HT-29 (cell line): ENCODE measurements at places on chromosomes 1 and 21. TPM values are rescaled to one million over a fixed set of nuclear protein-coding genes. Genes with fewer than 3 reads are reported as not detected.

Gene HUNK
- total RNA-seq, result not detected in 2 replicates

GRCh38 chr1:6962478-6962995 is 177.3 kb downstream of the CAMTA1 start:
- no peak for DNase-seq

- no peak for DNase-seq
Observed at GRCh38 chr1:15489052-15489736, 13.3 kb downstream of the CELA2B start.

- no peak for DNase-seq
Observed at GRCh38 chr1:230382001-230382491, 44.1 kb downstream of the PGBD5 start.

Gene ECM1
- total RNA-seq, result 3.2 and 7.4 TPM in 2 replicates

GRCh38 chr1:143736562-143736961 is 235.2 kb downstream of the FAM72C start:
- DNase-seq, result no peak

- DNase-seq, result peak; percentile 77
Observed at GRCh38 chr1:248872752-248873408, 14.0 kb upstream of the ZNF692 start.
